Left kidney (tissue), 8 donors: ENCODE measurements at places on chromosomes 2 and 18.

- no peak for DNase-seq
These were observed 127.2 kb upstream of the MAPRE2 start for GRCh38 chr18:34913837-34914661.

DNA sequence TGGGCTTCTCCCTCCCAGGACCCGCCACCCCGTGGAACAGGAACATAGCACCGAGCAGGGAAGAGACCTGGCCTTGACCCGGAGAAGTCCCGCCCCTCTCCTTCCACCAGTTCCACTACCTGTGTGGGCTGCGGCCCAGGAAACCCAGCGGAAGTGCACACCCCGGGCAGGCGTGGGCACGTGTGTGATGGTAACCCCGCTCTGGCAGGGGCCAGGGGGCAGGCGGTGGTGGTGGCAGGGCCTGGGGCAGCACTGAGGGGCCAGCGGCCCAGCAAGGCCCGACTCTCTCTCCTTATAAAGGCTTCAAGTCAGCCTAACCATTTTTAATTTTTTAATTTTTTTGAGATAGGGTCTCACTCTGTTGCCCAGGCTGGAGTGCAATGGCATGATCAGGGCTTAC is 129.0 kb upstream of the FAM98A start:
- no peak for DNase-seq

DNA sequence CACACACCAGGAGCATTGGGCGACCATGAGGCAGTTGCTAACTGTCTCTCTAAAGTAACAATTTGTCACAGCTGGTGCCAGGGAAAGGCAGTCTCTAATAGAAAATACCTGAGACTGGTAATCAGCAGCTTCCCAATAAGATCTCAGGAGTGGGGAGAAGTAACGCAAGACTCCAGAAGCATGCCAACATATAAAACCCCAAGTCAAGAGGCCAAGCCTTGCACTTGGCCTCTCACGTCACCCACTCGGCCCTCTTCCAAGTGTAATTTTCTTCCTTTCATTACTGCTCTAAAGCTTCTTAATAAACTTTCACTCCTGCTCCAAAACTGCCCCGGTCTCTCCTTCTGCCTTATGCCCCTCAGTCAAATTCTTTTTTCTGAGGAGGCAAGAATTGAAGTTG is 455.6 kb upstream of the ACVR2A start:
- no peak for DNase-seq

- DNase-seq = no peak
These were observed 924.9 kb upstream of the FAM98A start for GRCh38 chr2:34523958-34524514.

- no peak for DNase-seq
These were observed 91.2 kb upstream of the TMEM18 start for GRCh38 chr2:768451-768850.

GRCh38 chr18:9495465-9495864 is 20.2 kb downstream of the RALBP1 start:
- DNase-seq = no peak

GRCh38 chr2:201322772-201323171 is 34.4 kb downstream of the FLACC1 start:
- no peak for DNase-seq

DNA sequence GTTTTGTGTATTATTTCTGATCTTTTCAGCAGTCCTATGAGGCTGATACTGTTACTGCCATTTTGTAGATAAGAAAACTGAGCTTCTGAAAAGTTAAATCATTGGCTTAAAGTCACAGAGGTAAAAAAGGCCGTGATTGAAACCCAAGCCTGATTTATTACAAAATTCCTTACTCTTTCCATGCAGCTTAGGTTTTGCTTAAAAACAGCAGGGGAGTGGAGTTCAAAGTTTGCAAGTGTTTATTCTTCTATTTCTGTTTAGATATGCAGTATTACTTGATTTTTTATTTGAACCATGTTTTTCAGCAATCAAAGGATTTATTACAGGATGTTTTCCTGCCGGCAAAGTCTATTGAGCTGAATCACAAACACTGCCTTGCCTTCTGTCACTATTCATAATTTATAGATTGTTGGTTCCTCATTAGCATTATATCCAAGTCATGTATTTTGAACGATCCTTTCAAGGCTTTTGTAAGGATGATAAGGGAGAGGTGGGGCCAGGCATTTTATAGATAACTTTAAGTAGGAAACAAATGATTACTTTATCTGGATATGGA is 31.9 kb upstream of the MSTN start:
- peak; percentile 21 for DNase-seq

DNA sequence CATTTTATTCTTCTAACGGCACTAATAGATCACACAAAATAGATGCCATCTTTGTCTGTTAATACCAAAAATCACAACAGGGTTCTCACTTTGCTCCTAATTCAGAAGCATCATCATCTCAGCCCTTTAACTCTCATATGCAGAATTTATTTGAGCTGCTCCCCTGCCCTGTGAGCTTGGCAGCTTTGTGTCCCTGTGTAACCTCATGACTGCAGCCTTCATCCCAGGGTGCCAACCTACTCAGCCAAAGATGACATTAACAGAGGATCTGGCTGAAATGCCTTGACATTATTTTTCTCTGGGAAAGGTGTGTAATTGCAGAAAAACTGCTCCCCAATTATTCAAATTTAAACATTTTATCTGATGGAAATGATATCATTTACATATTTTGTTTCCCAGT is 319.4 kb downstream of the NRXN1 start:
- no peak for DNase-seq

GRCh38 chr2:72954376-72955227 is 37.3 kb downstream of the EMX1 start:
- DNase-seq = no peak

DNA sequence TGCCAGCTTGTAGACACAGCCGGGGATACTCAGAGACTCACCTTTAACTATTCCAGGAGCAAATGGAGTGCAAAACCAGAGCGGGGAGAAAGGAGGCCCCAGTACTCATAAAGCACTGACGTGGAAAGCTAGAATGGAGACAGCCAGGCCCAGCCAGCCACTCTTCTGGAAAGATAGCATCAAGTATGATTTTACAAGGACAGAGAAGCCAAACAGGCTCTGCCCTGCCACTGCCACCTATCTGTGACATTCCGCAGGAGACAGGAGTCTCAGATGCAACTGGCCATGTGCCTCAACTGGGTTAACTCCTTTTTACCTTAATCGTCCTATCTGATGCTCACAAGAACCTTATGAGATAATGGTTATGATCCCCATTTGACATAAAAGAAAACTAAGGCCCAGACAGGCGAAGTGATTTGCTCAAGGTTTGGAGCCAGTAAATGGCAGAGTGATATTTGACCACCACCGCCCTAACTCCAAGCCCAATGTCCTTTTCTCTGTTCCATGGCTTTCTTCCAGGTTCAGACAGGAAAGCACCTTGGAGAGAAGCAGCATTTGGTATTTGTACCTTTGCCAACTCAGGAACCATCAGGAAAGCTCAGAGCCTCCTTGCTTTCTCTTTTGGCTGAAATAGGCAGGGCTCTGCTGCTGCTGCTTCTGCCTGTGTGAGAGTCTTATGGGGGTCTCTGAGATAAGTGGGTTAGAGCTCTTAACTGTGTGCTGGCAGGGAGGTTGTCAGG is 15.6 kb downstream of the KIF3C start:
- DNase-seq = no peak

- no peak for DNase-seq
These were observed 95.3 kb upstream of the ID2 start for GRCh38 chr2:8586457-8587051.

- no peak for DNase-seq
These were observed 34.6 kb upstream of the SP3 start for GRCh38 chr2:173999724-174000123.

DNA sequence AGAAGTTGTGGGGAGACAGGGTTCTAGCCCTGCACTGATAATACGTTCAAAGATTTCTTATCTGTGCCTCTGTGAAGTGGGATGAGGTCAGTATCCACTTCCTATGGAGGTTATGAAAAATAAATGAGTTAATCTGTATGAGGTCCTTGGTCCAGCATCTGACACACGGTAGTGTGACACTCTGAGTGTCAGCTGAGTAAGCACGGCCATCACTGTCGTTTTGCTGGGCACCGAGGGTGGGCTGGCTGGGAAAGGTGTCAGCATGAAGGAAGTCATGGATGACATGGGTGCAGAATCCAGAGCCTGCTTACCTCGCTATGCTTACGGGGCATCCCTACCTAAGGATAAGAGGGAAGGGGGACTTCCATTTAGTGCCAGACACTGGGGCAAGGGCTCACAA is 150.3 kb downstream of the INHBB start:
- DNase-seq = no peak

DNA sequence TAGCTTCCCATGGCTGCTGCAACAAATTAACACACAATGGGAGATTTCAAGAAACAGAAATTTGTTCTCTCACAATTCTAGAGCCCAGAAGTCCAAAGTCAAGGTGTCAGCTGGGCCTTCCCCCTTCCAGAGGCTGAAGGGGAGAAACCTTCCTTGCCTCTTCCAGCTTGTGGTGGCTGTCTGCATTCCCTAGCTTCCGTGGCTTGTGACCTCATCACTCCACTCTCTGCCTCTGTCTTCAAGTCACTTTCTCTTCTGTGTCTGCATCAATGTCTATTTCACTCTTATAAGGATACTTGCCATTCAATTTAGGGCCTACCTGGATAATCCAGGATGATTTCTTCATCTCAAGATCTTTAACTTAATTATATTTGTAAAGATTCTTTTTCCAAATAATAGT is 16.8 kb upstream of the SRBD1 start:
- no peak for DNase-seq

GRCh38 chr2:9720352-9721093 is 89.7 kb upstream of the YWHAQ start:
- DNase-seq = no peak

DNA sequence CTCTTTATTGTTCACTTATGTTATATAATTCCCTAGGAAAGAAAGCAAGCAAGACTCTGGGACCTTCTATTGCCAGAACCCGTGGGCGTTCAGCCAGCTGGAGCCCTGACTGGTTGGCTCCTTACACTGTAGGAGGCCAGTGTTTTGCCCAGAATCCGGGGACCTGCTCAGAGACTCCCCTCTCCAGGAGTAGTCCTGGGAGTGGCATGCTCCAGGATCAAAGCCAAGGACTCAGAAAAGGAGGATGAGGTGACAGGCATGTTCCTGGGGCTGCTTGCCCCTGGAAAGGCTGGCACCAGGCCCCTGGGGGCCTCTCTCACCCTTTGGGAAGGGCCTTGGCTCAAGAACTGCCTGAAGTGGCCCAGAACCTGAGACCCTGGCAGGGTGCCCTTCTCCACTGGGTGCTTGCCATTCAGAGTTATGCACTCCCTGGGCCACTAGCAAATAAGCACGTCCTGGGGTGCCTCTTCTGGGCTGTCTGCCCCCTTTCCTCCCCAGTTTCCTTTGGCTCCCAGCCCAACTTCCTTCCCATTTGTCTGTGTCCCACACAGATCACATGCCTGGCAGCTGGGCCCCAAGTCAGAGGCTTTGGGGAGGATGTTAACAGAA is 19.6 kb upstream of the KIF3C start:
- no peak for DNase-seq

DNA sequence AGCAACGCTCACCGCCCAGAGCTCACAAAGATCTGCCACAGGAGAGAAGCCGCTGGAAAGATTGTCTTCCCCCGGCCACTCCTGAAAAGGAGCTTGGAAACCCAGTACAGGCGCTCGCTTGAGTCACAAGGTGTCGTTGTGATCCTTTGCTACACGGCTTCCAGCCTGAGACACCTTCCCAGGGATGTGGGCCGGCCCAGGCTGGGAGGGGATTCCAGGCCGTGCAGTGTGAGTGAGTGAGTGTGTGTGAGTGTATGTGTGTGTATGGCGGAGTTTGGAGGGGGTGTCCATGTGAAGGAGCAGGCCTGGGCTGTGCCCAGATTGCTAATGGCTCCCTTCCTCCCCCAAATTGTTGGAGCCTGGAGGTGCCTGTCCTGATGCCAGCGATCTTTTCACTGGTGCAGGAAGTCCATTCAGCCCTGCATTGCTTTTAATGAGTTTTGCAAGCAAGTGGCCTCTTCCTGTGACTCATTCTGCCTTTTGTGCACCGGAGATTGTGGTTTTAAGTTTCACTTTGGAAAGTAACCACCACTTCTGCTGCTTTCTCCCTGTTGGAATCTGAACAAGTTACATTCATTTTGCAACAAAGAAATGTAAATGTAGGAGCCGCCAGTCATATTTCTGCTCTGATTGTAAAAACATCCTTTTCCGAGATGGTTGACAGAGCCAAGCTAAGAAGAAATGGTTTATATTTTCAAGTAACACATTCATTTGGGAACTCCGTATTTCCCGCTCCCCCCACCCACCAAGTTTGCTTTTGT is 83.7 kb downstream of the LPIN1 start:
- DNase-seq = peak; percentile 88

DNA sequence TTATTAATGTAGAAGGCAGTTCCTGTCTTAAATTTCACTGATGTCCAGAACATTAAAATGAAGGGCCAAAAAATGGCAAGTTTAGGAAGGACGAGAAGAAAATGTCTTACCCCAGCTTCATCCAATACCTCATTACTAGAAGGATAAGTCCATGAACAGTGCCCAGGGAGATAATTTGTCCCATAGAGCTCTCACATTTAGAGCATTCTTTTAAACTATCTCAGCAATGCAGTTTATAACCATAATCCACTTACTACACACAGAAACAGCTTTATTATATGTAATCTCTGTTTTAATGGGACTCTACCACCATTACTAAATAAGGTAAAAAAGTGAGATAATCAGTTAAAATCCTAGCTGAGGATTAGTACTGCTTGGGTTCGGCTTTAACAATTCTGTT is 142.5 kb downstream of the PARD3B start:
- DNase-seq = no peak

- DNase-seq = no peak
These were observed 179.3 kb downstream of the FIGN start for GRCh38 chr2:163556511-163556910.

DNA sequence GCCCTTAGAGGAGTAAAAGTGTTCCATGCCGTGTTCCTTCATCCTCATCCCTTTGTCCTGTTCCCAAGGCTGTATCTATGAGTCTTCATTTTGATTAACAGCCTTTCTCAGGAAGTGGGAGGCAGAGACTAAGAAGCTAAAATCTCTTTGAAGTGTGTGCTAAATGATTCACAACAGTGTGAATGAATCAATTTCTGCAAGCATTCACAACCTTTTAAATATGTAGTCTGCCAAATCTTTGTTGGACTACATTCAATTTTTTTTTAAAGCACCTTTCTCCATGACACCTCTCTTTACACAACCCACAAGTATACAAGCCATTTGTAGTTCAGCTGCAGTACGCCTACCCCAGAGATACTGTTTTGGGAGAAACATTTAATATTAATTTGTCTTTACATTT is 408.6 kb upstream of the FANCL start:
- no peak for DNase-seq

DNA sequence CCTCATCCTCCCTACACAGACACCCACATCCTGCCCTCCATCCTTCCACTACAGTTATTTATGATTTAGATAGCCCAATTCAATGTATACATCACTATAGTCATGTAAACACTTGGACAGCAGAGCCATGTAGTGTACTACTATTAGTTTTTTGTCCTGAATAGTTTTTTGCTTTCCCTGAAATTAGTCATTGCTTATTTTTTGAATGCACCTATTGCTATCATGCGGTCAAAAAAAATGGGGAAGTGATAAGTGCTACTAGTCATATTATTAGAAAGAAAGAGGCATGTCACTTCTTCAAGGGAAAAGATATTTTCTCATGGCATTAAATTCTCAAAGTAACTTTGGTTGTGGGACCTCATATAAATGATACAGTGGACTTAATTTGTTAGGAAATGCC is 6.8 kb upstream of the GREB1 start:
- DNase-seq = no peak

- DNase-seq = no peak
These were observed 140.6 kb upstream of the LGALSL start for GRCh38 chr2:64313398-64313723.

GRCh38 chr18:23088310-23088709 is 47.0 kb upstream of the CABLES1 start:
- DNase-seq = no peak

GRCh38 chr2:50178050-50178449 is 853.9 kb downstream of the NRXN1 start:
- DNase-seq = no peak
